ENCODE measurements at places on chromosomes 2 and 18.

GRCh38 chr2:8676921-8677645, 4.8 kb upstream of the ID2 start:
- no peak for DNase-seq

DNA sequence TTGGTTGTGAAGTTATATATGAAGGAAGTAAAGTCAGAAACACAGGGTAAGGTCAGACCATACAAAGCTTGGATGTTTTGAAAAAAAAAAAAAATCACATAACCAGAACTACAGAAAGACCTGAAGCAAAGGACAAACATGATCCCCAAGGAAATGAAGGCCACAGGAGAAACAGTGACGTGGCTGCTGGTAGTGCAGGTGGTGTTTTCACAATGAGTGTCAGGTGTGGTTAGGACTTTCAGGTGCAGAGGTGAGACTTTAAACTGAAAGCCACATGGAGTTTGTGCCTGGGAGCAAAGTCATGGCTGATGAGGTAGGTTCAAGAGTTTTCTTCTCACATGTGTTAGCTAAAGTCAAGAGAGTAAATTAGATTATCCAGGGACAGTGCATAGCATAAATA, 270.7 kb downstream of the PIEZO2 start:
- no peak for DNase-seq

- no peak for DNase-seq
Observed at GRCh38 chr2:1647417-1648240, 96.7 kb downstream of the PXDN start.

- DNase-seq: no peak
Observed at GRCh38 chr18:74381621-74382295, 66.1 kb downstream of the C18orf63 start.

DNA sequence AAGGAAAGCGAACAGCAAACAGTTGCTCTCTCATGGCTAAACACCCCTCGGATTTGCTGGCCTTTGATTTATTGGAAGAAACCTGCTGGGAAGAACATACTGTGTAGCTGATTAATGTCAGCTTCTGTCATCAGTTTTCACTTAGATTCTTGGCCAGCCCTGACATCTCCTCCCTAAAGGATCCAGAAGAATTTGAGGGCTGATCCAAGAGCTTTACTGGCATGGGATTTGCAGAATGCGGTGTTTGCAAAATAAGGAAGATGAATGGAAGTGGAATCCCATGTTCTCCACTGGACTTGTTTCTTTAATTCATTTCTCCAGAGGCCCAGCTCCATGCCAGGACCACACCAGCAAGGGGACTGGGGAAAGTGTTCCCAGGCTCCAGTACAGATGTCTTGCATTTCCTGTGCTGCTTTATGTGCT, 80.5 kb downstream of the RDH14 start:
- peak; percentile 67 for DNase-seq

DNA sequence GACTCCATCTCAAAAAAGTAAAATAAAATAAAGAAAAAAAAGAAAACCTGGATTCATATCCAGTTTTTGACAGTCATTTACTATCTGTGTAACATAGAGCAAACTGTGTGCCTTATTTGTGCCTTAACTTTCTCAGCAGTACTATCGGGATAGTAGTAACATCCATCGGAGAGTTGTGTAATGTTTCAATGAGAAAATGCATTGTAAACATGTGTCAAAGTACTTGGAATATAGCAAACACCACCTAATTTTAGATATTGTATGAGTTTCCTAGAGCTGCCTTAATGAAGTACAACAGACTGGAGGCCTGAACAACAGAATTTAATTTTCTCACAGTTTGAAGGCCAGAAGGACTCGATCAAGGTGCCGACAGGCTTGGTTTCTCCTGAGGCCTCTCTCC, 81.3 kb upstream of the CDC42EP3 start:
- no peak for DNase-seq

GRCh38 chr2:46717344-46718121, 198.1 kb downstream of the MCFD2 start:
- no peak for DNase-seq

DNA sequence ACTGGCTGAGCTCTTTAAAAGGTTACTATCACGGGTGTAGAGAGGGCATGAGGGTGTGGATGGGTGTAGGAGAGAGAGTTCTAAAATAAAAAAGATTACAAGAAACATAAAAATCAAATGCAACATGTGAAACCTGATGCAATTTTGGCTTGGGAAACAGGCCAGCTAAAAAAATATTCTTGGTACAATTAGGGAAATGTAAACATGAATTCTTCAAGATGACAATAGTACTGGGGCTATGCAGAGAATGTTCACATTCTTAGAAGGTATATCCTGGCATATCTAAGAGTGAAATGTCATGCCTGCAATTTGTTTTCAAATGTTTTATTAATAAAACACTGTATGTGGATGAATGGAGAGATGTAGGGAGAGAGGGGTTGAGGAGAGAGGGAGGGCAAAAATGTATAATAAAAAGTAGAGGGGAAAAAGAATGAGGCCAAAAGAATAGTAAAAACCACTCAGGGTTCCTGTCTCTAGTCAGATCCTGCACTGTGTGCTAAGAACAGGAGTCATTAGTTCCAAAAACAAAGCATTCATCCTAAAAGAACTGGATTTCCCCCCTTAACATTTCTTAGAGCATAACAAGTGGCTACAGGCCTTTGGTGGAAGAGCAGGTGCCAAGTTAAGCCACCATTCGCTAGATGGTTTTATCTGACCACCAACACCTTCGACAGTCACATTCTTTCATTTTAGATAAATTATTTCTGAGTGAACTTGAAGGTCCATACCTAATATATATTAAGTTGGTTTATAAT, 77.3 kb downstream of the LPIN2 start:
- DNase-seq: no peak

- DNase-seq: no peak
Observed at GRCh38 chr2:191329841-191330240, 84.6 kb downstream of the MYO1B start.

GRCh38 chr2:44691174-44691785, 250.2 kb upstream of the SIX3 start:
- no peak for DNase-seq

DNA sequence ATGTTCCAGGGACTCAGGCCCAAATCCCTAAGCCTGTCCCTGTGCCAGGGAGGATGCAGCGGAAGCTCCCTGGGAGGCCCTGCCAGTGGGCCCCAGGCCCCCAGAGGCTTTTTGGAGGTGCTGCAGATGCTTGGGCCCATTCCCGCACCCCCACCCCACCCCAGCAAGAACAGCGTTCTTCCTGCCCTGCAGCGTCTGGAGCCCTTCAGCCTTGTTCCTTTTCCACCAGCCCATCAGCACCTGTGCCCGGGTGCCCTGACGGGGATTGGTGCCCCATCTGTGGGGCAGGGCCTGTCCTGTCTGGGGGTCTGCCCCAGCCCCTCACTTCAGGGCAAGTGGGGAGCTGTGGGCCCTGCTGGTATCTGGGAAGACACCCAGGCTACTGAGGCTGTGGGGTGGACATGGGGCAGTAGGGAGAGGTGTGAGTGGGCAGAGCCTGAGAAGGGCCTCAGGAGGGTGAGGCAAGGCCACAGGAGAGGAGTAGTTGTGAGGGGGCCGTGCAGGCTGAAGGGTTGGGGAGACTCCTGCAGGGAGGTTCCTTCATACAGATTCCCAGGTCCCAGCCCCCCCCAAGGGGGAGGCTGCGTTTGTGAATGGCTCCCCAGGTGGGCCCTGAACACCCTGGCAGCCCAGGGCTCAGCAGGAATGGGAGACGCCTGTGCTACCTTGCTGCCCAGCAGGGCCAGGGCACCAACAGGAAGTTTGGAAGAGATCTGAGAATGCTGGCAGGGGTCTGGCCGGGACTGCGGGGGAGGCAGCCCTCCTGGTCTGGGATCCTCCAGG, 2.4 kb downstream of the RNPEPL1 start:
- DNase-seq: peak; percentile 56

GRCh38 chr2:186716899-186717298, 23.0 kb downstream of the FAM171B start:
- DNase-seq: no peak

DNA sequence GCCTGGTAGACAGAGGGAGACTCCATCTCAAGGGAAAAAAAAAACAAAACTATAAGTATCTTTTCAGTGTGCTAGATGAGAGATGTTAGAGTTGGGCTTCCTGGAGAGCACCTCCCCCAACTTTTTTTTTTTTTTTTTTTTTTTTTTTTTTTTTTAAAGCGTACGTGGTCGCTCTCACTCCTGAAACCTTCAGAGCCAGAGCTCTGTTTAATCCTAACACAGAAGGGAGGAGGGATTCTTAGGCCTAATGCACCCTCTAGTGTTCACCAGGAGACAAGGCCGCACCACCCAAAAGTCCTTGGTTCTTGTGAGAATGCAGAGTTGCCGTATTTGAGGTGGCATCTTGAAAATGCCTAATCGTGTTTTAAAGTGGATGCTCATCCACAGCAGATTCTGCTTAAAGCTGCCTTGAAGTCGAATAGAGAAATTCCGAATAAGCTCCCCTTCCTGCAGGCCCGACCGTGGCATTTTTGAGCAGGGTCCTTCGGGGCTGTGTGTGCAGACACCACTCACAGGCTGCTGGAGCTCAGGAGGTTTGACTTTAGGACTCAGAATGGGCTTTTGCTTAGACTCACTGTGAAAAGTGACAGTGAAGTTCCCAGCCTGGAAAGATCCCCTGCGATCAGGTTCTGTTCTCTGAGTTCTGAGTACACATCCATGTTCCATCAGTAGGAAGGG, 252.6 kb downstream of the AGAP1 start:
- DNase-seq: no peak

GRCh38 chr2:42714686-42715085, 49.2 kb downstream of the OXER1 start:
- no peak for DNase-seq

DNA sequence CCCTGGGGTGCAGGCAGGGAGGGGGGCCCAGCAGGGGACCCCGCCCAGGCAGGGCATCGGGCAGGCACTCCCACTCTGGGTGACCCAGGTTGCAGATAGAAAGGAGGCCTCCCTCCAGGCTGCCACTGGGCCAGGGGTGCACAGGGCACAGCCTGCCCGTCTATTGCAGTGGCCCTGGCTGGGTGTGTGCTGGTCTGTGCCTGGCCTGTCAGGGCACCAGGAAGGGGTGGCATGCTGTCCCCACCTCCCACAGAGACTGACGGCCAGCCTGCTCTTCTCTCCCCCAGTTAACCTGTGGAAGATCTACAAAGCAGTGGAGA, 12.9 kb downstream of the ARID5A start:
- DNase-seq: no peak

DNA sequence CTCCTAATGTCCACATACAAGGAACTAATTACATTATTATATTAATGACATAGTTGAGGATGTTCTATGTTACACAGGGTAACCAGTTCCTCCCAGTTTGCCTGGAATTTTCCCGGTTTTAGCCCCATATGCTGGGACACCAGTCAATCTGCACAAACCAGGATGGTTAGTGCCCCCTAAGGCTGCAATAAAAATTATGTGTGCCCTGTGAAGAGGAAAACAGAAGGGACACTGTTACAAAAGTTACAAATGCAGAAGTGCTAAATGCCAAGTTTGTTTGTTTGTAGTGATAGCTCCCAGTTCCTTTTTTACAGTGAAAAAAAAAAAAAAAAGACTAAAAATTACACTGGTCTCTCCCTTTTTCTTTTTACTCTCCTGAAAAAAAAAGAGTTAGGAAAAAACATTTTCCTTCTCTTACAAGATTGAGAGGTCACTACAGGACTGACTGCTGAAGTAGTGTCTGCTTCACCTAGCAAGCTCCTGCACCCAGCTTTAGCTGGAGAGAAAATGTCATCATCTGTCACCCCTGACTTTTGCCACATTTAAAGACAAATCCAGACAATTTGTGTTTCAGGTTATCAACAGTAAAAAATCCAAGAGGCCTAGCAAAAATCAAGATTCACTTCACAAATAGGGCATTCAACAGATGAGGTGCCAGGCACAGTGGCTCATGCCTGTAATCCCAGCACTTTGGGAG, 3.2 kb downstream of the ANKRD44 start:
- DNase-seq: no peak

DNA sequence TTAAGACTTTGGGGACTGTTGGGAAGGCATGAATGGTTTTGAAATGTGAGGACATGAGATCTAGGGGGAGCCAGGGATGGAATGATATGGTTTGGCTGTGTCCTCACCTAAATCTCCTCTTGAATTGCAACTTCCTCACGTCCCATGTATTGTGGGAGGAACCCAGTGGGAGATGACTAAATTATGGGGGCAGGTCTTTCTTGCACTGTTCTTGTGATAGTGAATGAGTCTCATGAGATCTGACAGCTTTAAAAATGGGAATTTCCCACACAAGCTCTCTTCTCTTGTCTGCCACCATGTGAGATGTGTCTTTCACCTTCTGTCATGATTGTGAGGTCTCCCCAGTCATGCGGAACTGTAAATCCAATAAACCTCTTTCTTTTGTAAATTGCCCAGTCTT, 11.5 kb upstream of the MBP start:
- no peak for DNase-seq

- no peak for DNase-seq
Observed at GRCh38 chr2:38935568-38936172, 46.0 kb downstream of the ARHGEF33 start.

GRCh38 chr2:102266204-102266603, 45.2 kb upstream of the IL1RL1 start:
- no peak for DNase-seq

DNA sequence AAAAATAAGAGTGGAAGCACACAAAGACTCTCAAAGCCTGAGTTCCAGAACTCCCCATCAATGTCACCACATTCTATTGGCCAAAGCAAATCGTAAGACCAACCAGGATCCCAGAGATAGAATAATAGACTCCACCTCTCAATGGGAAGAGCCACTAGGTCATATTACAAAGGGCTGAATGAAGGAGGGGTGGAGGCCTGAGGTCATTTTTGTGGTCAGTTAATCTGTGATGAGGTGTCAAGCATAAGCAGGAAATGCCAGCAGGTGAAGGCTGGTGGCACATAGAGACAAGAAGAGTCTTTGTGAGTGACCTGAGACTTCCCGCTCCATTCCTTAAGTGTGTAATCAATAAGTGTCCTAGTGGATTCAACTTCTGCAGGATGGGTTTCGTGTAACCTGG, 144.3 kb downstream of the TFCP2L1 start:
- DNase-seq: no peak

DNA sequence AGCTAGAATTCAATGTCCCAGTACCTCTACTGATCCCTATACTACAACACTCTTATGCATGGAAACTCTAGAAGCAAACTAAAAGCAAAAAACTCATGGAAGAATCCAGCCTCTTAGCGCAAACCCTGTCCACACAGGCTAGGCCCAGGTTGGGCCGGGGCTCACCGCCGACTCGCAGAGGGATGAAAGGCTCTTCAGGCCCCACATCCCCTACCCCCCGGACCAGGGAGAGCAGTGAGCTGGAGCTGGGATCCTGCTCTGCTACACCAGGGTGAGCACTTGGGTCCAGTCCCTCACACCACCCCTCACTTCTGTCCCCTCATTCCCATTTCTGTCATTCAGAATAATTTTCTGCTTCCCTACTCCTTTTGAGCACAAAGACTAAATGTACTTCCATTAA, 2.0 kb downstream of the OST4 start:
- DNase-seq: no peak

- DNase-seq: no peak
Observed at GRCh38 chr2:29443151-29443550, 327.9 kb downstream of the CLIP4 start.

DNA sequence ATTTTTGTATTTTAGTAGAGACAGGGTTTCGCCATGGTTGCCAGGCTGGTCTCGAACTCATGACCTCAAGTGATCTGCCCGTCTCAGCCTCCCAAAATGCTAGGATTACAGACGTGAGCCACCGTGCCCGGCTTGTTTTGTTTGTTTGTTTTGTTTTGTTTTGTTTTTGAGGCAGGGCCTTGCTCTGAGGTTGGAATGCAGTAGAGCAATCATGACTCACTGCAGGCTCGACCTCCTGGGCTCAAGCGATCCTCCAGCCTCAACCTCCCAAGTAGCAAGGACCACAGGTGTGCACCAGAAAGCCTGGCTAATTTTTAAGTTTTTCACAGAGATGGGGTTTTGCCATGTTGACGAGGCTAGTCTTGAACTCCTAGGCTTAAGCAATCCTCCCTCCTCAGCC, 8.9 kb upstream of the CNNM4 start:
- DNase-seq: no peak
